ENCODE measurements at places on chromosomes 4 and X.
A peak's percentile ranks its signal among the peaks of the same experiment; 100 is the strongest.

DNA sequence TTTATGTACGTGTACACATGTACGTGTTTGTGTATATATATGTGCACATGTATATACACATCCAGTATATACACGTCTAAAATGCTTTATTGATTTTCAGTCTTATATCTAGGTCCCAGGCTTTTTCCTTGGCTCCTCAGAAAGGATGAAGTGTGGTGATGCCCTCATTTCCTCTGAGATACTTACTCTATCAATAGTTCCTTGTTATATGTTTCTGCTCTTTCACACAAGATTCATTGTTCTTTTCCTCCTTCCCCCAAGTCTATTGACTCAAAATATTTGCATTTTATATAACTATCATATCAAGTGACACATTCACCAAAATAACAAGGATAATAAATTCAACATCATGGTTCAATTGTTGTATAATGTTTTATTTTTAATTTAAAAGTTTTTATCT is 359.2 kb downstream of the EPHA5 start:
- no peak for DNase-seq

DNA sequence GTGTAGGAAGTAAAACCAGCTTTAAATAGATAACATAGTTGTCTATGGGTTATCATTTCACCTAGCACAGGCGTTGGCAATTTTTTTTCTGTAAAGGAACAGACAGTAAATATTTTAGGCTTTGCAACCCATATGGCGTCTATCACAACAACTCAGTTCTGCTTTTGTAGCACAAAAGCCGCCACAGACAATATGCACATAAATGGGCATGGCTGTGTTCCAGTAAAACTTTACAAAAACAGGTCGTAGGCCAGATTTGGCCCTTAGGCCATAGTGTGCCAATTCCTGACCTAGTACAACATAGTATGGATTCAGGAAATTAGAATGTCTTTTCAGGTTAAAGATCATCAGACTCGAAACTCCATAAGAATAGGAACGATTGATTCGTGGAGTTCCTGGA is 265.3 kb upstream of the GK2 start:
- no peak for DNase-seq

GRCh38 chr4:139441029-139441428 is 12.9 kb upstream of the RAB33B start:
- DNase-seq, result no peak

DNA sequence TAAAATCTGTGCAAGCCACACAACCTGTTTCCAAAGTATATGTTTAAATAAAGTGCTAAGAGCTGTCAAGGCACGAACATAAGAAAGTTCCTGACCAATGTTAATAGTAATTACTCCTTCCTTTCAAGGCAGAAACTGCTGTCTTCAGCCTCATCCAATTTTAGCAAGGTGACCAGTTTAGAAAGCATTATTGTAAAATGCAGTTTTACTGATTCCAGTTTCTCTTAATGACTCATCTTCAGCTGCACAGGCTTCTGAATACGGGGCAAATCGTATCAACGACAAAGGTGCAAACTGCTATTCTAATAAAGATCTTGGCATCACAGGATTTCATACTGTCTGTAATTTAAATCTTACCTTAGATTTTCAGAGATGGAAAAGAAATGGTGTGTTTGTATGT is 87.5 kb downstream of the PPP3CA start:
- DNase-seq, result no peak

- no peak for DNase-seq
Measured at GRCh38 chr4:38101563-38101962, 141.4 kb downstream of the PTTG2 start.

GRCh38 chr4:130080872-130081451 is 985.0 kb downstream of the C4orf33 start:
- no peak for DNase-seq

GRCh38 chr4:80393246-80393969 is 57.9 kb downstream of the CFAP299 start:
- DNase-seq, result no peak

DNA sequence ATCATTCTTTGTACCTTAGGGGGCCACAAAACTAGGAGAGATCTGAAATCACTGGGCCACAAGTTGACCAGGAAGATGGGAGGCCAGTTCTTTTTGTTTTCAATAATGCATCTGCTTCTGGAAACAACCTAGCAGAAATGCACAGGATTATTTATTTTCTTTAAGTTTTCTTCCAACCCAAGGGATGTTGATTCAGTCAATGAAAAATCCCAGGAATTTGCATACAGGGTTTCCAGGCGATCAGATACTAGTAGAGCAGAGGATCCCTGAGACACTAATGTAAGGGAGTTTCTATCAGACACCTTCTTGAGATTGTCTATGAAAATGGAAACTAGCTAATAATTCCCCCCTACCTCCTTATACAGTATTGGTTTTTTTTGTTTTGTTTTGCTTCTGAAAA is 7.4 kb downstream of the ATOH1 start:
- DNase-seq, result no peak

DNA sequence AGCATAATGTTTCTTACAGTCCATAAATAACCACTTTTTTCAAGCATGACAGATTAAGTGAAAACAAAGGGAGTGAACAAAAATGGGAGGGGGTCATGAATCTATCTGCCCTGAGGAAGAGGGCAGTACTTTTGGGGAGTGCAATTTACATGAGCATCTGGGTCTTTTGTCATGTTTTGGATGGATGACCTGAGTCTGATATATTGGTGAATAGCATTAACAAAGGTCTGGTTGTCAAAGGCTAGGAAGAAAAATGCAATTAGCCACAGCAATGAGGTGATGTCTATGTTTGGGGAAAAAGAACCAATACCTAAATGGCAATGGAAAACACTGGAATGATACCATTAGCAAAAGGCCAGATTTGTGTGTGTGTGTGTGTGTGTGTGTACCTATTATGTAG is 15.1 kb upstream of the MAD2L1 start:
- DNase-seq, result no peak

DNA sequence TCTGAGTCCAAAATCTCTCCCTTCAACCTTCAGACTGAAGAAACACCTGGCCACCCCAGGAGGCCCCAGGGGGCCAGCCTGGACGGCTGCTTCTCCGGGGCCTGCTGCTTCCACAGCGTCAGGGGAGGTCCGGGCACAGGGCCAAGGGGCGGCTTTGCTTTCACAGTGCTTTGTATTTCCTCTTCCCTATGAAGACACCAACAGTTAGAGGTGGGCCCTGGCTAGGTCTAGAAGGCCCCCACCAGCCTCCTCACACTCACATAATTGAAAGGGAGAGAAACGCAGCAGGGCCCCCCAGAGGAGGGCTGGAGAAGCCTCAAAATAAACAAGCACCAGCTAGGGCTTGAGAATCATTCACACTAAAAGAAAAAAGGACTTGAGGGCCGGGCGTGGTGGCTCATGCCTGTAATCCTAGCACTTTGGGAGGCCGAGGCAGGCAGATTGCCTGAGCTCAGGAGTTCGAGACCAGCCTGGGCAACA is 17.8 kb downstream of the SCD5 start:
- peak; percentile 82 for DNase-seq

DNA sequence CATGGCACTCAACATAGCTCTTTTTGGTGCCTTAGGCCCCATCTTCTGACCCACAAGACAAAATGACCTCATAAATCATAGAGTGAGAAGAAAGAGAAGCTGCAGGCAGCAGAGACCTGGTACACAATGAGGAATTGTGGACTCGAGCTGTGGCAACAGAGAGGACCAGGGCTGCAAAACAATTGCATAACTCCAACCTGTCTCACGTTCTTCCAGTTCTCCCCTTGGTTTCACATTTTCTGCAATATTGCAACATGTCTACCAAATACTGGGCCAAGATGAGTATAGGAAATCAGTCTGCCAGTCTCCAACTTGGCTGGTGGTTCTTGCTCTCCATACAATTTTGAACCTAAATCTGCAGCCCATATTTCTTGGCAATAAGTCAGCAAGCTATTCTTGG is 105.3 kb downstream of the KDR start:
- no peak for DNase-seq

DNA sequence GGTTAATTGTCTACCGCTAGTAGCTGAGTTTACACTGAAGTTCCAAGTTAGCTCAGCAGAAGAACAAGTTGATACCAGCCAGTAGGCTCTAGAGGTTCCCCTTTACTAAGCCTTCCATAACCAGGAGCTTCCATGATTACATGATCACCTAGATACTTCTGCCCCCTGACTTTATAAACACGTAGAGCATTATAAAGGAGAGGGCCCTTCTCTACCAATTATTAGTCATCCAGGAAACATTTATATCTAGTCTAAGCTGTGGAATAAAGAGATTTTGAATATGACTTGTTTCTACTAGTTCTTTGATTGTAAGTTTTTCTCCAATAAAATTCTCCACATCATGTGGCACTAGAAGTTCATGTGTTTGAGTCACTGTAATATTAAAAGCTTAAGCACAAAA is 818.1 kb upstream of the PCDH10 start:
- DNase-seq, result no peak

GRCh38 chr4:8316251-8316771 is 46.8 kb downstream of the HTRA3 start:
- DNase-seq, result no peak

- no peak for DNase-seq
Measured at GRCh38 chrX:14616836-14617235, 87.5 kb downstream of the GLRA2 start.

DNA sequence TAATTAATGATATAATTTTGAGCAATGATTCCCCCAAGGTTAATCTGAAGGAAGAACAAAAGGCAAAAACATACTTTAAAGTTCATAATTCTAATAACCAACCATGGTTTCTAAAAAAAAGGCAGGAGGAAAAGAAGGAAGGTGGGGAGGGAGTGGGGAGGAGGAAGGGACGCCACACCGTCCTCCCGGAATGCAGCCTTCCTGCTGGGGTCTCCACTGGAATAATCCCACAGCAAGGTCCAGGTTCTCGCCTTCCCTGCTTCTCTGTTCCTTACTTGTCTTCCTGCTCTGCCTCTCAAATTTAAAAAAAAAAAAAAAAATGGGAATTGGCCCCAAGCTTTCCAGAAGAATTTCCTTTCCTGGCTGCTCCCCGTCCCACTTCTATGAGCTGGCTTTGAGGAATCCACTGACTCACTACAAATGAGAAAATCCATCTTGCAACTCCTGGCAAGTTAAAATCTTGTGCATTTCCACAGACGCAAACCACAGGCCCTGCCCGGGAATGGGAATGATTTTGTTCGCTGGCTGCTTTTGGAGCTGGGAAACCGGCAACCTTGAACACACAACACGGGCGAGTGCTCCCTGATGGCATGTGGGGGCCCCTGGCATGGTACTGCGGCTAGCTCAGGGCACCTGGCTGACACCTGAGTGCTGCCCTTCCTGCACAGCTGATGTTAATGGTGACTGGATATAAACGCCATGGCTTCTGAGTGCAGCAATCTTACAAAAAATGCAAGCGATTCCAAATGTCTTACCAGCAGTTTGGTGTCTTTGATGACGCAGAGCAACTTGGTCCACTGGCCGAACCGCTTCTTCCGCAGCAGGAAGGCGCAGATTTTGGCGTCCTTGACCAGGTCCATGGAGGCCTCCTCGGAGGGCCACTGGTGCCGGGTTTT is 97.0 kb downstream of the AFAP1 start:
- no peak for DNase-seq

- no peak for DNase-seq
Measured at GRCh38 chr4:173526724-173527102, 3.3 kb downstream of the HAND2 start.

GRCh38 chr4:2843941-2844584 is 419 bp downstream of the ADD1 start:
- peak; percentile 61 for DNase-seq

- no peak for DNase-seq
Measured at GRCh38 chr4:54392479-54392878, 163.4 kb downstream of the PDGFRA start.

- DNase-seq, result no peak
Measured at GRCh38 chr4:95190751-95191436, 357.9 kb downstream of the UNC5C start.

DNA sequence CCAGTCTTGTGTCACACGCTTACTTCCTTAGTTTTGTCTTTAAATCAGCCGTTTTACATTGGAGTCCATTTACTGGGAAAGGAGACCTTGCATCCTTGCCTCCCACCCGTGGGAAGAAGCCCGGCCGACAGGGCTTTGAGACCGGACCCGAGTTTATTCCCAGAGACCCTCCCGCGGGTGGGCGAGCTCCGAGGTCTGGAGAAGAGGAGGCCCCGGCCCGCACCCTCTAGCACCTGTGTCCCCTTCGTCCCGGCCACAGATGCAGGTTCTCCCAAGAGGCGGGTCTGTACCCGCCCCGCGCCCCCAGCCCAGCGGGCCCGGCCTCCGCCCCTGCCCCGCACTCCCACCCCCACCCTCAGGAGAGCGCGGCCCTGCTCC is 3.8 kb upstream of the SLC26A1 start:
- DNase-seq, result no peak

GRCh38 chr4:125096662-125097061 is 218.1 kb upstream of the FAT4 start:
- DNase-seq, result no peak

DNA sequence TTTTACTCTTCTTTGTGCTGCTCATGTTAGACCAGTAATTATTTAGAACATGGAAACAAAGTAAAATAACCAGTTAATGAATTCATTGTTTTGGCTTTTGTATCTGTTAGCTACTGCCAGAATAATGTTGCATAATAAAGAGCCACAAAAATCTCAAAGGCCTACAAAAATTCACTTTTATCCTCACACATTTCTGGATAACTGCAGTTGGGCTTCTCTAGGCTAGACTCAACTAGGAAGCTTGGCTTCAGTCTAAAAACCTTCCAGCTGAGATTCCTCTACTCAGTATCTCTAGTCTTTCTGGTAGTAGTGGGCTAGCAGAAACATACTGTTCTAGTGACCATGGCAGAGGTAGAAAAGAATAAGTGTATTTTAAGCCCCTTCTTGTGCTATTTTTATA is 73.0 kb downstream of the FAT4 start:
- no peak for DNase-seq

- DNase-seq, result no peak
Measured at GRCh38 chr4:110484029-110484428, 8.1 kb downstream of the ENPEP start.

DNA sequence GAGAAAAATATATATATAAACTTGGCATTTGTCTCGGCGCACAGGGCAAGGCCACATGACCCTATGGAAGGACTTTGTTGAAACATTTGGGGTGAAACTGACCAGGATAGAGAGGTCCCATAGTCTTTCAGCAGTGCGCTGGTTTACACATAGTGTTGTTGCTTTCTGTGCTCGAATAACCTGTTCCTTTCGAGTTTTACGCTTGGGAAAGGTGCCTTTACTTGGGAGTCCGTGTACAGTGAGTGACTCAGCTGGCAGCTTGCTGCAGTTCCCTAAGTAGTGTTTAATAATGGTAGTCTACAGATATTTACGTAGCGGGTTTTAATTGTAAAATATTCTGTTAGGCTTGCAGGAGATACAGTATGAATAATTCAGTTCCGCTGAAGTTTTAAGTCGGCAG is 578 bp downstream of the APOOL start:
- no peak for DNase-seq

GRCh38 chrX:134239016-134239415 is 2.0 kb downstream of the CCDC160 start:
- DNase-seq, result no peak

GRCh38 chr4:88659890-88660208 is 37.8 kb downstream of the NAP1L5 start:
- no peak for DNase-seq

DNA sequence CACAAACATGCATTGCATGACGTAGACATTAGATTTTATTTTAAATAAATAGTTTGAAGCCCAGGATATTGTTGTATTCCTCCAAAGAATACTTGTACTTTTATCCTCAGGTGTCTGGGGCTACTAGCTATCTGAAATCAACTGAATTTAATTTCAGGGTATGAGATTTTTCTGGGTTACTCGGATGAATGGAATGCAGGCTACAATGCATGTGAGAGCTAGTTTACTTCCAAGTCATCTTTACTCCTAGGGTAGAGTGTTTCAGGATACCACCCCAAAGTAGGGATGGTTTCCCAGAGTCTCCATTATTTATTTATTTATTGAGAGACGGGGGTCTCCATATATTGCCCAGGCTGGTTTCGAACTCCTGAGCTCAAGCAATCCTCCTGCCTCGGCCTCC is 66.4 kb downstream of the HPRT1 start:
- no peak for DNase-seq
